ENCODE measurements at places on chromosomes 5 and 9.

DNA sequence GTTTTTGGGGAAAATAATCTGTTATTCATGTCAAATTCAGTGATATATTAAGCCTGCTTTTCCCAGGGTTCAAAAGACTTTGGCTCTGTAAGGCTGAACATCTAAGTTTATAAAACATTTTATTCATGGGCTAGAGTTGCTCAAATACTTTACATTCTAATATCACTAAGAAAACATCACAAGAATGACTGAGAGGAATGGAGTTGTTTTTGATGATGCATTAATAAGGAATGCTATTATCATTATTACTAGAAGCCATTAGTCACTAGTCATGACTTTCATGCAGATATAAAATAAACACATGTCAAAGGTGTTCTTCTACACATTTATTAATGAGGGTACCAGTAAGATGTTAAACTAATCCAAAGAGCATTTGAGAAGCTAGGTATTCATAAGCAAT lies 185.5 kb upstream of the KCNN2 start:
- no peak for DNase-seq

DNA sequence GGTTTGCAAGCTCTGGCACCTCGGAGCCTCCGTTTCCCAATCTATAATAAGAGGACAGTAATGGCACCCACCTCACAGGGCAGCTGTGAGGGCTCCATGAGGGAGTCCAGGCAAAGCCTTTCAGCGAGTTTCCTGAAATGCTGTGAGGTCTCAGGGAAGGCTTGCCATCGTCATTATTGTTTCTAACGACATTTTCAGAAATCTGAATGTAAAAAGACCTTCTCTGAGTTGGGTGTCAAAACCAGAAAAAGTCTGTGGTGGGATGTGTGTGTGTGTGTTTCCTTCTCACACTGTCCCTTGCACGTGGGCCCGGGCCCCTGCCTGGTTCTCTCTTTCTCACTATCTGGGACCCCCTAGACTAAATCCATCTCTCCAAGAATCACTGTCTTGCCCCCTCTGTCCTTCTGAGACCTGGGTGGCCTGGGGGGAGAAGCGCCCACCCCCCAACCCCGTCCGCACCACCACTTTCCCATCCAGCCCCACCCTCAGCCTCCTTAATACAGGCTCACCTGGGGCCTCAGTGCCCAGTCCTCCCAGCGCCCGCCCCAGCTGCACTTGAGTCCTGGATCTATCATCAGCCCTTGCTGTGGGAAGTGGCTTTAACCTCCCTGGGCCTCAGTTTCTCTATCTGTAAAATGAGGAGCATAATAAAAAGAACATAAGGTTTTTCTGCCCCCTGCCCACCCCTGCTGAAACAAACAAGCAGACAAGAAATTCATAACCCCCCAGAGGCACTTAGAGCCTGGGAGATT lies 180.3 kb downstream of the C9orf50 start:
- DNase-seq, result no peak

DNA sequence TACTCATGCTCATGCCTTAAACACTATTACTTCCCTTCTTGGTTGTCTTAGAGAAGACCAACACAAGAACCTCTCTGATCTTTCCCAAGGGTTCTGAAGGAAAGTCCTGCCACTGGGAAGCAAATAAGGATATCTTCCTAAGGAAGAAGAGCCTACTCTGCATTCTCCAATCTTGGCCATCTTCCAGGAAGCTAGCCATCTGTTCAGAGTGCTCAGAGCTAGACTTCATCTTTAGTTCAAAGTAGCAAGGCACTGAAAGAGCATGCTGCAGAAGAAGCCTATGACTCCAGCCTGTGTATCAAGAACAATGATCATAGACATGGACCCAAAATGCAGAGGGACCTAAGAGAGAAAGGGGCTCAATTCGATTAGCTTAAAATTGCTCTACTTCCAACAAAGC lies 114.7 kb downstream of the KIAA0825 start:
- DNase-seq, result no peak

DNA sequence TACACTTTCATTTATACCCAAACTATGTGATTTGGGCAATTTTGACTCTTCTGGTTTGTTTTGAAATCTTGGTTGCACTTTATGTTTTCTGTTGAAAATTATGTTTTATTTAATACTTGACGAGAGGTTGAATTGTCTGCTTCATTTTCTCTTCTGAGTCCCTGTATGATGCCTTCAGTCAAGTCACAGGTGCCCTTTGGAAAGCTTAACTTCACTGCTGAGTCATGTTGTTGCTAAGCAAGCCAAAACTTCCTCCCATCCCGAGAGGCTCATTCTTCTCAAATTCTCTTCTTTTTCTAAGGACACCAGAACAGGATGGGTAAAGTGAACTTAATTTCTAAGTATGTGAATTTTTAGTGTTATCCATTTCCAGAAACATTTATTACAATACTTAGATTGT lies 455.3 kb upstream of the PTGER4 start:
- no peak for DNase-seq

- DNase-seq, result no peak
Observed at GRCh38 chr5:103793595-103794182, 231.1 kb upstream of the NUDT12 start.

GRCh38 chr5:156819537-156819936 lies 30.6 kb upstream of the PPP1R2B start:
- DNase-seq, result no peak

DNA sequence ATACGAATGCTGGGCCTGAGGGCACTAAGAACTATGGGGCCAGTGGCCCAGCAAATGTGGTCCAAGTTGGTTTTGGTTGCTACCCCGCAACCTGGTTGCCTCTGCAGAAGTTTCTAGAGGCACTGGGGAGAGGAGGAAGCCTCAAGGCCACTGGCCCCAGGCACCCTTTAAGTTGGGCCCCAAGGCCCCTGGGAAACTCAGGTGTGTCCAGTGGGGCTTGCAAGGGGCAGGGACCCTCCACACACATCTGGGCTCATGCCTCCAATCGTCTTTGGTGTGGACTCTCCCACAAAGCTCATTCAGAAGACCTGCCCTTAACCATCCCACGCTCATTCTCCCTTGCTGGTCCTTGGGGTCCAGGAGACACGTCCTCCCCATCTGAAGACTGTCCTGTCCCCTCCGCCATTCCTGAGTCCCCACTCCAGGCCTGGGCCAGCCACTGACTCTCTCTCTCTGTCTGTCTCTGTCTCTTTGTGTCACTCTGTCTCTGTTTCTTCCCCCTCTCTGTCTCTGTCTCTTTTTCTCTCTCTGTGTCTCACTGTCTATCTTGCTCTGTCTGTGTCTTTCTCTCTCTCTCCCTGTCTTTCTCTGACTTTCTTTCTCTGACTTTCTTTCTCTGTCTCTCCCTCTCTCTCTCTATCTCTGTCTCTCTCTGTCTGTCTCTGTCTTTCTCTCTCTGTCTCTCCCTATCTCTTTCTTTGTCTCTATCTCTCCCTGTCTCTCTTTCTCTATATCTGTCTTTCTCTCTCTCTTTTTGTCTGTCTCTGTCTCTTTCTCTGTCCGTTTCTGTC lies 3.3 kb upstream of the SLC6A19 start:
- DNase-seq, result no peak

- no peak for DNase-seq
Observed at GRCh38 chr5:17269201-17269600, 51.8 kb downstream of the BASP1 start.

DNA sequence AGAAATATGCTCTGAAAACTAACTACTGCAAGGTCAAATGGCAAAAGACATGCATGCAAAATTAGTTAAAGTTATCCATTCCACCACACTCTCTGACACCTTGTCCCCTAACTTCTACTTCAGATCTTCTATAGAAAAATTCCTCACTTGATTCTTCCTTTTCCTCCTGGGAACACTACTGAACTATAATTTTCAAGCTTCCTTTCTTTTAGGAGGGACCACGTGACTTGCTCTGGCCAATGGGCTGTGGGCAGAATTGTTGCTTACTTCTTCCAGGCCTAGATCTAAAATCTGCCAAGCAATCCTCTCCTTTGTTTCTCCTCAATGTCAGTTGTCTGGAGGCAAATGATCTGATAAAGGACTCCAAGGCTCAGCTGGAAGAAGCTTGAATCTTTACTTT lies 441.0 kb downstream of the CDK5RAP2 start:
- no peak for DNase-seq

DNA sequence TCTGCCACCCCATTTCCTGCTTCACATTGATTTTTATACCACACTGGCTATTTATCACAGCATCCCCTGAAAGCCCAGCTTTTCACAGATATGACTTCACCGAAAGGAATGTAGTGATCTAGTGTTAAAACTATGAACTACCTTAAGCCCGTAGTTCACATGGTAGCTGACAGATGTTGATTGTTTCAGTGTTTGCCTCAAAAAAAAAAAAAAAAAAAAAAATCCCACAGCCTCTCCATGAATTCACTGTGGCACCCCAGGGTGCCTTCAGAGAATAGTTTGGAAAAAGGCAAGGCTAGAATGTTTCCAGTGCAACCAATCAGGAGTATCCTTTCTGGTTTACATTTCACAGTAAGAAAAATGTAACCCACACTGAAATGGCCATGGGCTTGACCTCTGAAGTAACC lies 37.1 kb downstream of the GLIS3 start:
- DNase-seq, result no peak

DNA sequence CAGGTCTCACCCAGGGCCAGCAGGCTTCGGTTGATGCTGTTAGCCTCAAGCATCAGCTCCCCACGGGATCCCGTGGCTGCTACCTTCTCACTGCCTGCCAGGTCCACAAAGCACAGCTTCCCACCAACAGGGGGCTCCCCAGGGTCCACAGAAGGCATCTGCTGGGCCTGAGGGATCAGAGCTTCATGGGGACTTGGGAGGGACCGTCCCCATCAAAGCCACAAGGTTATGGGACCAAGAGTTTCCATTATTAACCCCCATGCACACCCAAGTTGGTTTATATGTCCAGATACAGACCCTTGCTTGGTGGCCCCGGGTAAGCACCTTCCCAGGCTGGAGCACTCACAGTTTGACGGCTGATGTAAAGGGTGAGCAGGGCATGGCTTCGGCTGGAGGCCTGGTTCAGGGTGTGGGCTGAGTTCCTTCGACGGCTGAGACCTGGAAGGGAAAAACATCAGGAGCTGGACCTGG lies 3.0 kb downstream of the KIF12 start:
- no peak for DNase-seq

DNA sequence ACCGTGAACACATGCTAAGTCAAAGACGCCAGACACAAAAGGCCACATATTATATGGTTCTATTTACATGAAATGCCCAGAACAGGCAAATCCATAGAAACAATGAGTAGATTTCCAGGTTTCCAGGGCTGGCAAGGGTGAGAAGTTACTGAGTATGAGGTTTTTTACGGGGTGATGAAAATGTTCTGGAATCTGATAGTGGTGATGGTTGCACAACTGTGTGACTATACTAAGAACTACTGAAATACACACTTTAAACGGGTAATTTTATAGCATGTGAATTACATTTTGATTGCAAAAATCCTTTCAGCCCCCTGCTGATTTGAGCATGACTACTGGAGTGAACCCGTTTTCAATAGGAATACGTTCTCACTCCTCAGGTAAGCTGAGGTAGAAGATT lies 46.7 kb upstream of the TBC1D9B start:
- DNase-seq, result no peak

- DNase-seq, result no peak
Observed at GRCh38 chr9:91515074-91515687, 91.5 kb upstream of the NFIL3 start.

- DNase-seq, result no peak
Observed at GRCh38 chr5:175253597-175253996, 190.4 kb downstream of the DRD1 start.

GRCh38 chr5:81167078-81167477 lies 66.0 kb upstream of the CKMT2 start:
- DNase-seq, result no peak

- no peak for DNase-seq
Observed at GRCh38 chr9:22143799-22144625, 134.9 kb upstream of the CDKN2B start.

GRCh38 chr5:117953272-117953671 lies 1035.1 kb downstream of the DTWD2 start:
- no peak for DNase-seq

- DNase-seq, result no peak
Observed at GRCh38 chr5:139438707-139439012, 665 bp downstream of the DNAJC18 start.

DNA sequence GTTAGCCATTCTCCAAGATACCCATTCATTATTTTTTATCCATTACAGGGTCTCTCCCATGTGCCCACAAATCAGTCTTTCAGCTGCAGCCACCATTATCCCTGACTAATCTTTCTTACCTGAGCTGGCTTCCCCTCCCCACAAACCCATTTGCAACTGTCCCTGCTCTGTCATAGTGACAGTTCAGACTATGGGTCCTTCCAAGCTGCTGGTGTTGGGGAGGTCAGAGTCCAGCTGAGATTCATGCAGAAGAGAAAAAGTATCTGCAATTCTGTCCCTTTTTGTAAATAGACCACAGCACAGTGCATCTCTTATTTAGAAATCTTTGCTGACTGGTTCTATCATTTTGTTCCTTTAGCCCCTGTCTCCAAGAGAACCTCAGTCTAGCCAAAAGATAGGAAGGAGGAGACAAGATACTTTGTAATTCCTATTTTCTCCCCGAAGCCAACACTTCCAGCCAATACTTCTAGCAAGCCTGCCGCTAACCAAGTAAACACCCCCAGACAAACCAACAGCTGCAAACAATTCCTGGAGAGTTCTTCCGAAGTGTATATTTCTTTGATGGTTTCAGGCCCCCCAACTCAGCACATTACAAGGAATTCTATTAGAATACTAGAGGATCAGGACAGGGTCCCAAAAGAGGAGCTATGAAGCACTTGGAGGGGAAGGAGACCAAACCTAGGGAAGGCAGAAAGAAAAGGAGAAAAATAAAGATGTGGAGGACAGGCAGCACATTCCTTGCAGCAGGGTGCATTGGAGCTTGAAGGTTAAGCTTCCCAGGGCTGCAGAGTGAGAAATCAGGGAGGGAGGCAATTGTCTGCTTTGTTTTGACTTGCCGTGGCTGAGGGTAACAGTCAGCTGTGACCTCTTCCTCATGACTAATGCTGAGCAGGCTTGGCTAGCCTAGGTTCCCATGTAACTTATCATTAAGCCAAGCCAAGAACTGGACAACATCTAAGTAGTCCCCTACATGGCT lies 148.5 kb downstream of the SGCD start:
- DNase-seq, result no peak

GRCh38 chr9:91374939-91375338 lies 13.2 kb upstream of the AUH start:
- no peak for DNase-seq

DNA sequence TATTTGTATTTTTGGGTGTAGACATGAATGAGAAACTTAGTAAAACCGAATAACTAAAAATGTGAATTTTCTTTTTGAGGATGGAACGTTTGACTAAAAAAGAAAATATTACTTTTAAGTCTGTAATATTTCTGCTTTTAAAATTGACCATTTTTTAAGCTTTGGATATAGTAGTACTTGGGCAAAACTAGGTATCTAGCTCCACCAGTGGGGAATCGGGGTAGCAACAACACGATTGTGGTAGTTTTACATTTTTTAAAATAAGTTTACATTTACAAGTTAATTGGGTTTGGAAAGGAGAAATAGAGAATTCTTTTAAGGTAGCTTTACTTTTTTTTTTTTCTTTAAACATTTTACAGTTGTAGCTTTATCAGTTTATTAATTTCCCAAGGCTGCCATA lies 154.4 kb downstream of the MAN2A1 start:
- no peak for DNase-seq

GRCh38 chr5:1268666-1269065 lies 26.2 kb downstream of the TERT start:
- peak; percentile 76 for DNase-seq
